ENCODE measurements at places on chromosomes 7 and 10. TPM values are rescaled to one million over a fixed set of nuclear protein-coding genes. Genes with fewer than 3 reads are reported as not detected.

DNA sequence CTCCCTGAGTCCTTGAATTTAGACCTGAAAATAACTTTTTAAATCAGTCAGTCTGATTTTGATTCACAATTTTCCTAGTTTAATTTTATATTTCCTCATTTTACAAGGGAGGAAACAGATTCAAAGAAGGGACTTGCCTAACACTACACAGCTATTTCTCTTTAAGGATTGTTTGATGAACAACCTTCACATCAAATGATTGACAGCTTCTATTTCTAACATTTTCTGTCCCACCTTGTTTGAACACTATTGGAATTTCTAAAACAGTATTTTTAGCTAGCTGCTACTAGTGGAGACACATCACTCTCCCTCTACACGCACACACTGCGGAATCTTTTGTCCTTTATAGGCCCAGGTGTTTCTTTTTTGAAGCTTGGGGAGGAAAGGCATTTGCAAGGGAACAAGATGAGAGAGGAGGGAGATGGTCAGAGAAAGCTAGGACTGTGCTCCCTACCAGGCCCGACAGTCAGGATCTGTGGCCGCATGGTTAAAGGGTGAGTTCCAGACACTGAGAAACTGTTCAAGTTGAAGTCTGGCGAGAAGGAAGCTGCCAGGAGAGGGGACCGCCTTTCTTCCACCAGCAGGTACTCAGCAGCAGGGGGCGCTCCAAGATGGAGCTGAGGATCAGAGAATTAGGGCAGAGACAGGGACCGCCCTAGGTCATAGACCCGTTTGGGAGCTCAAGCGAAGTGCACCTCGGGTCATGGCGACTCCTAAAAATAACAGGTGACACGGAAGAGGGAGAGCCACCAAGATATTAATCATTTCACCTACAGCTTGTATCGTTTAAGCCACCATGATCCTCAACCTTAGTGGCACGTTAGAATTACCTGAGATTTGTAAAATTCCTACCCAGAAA is 49.7 kb downstream of the DNAJC12 start:
- no peak for DNase-seq

Gene ANKIB1
- total RNA-seq, result 46.3 TPM

DNA sequence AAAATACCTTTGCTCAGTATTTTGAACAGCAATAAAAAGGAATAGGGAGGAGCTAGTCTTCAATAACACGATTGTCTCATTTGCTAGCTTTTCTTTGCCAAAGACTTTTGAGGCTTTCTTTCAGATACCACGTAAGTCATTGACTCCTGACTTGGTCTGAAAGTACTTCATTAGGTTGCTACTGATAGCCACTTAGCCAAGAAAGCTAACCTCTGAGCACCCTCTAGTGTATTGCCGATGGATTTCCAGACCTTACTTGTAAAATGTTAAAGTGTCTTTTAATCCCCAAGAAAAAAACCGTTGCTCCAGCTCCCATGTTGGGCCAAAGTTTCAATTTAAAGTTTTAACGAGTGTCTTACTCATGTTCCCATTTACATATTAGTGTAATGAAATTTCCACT is 63.4 kb upstream of the STRIP2 start:
- DNase-seq, result peak; percentile 45

Gene TUBB8
- total RNA-seq, result 1.4 TPM

Gene HHEX
- total RNA-seq, result 0.54 TPM

Gene HTR5A
- not detected for total RNA-seq
